Stimulated activated CD4-positive, alpha-beta T cell treated with anti-CD3 and anti-CD28 coated beads, TNF-alpha, amount 100 ng/mL, for 1 hour (primary cell): ENCODE measurements at places on chromosomes 4 and X.

DNA sequence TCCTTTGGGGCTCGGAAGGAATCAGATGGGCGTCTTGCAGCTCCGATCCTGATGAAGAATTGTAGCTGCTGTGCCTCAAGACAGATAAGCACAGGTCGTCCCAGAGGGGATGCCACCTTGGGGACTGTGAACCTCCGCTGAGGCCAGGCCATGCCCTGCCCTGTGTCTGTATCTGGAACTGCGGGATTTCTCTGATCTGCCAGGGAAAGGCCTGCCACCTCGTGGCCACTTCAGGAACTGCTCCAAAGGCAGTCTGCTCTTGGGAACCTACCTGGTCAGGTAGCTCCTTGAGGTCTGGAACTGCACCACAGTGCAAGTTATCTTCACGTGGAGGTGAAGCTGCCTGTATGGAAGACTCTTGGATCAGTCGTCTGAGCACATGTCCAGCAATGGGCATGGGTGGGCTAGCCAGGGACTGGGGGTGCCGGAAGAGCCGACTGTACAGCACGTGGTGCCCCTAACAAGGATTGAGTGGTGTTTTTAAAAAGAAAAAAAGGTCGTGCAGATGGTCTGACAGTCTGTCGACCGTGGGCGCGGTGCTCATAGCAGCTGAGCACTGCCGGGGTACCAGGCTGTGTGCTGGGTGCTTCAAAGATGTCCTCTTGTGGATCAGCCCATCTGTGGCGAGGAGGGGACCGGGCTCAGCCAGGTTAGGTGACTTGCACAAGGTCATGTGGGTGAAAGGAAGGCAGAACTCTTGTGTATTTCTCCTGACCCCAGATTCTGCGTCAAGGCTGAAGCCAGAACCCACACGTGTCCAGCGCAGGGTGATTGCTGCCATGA, 3.1 kb upstream of the GRPEL1 start:
- DNase-seq = peak; percentile 85

- DNase-seq = no peak
These were observed 197.5 kb downstream of the CCNG2 start for GRCh38 chr4:77354550-77354949.

- DNase-seq = no peak
These were observed 75.1 kb downstream of the ADGRL3 start for GRCh38 chr4:61275241-61275640.

GRCh38 chr4:108717386-108717785, 45.5 kb downstream of the ETNPPL start:
- DNase-seq = no peak

DNA sequence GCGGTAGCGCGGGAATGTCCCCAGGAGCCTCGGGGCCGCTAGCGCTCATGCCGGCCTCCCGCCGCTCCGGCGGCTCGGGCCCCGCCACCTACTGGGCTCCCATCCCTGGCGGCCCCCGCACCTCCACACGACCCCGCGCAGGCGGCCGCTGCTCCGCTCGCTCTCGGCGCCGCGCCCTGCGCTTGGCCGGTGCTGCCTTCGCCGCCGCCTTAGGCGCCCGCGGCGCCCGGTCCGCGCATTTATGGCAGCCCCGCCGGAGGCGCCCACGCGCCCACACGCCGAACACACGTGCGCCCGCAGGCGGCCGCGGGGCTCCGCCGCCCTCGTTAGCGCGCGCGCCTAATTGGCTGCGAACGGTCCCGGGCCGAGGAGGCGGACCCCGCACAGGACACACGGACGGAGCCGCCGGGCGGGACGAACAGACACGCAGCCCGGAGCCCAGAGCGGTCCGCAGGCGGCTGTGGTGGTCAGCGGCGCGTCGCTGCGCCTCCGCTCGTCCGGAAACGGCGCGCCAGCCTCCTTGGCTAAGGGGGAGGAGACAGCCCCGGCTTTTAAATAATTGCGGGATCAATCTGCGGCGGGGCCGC, at the start of gene NKX1-1:
Gene NKX1-1 (minus strand): TSS at position 49 of the 587 bp plus-strand sequence. CDS start 0 bp downstream, at position 49.
- DNase-seq = no peak

- DNase-seq = no peak
These were observed 78.1 kb upstream of the GPC4 start for GRCh38 chrX:133493366-133493765.

GRCh38 chr4:20106921-20107320, 144.8 kb upstream of the SLIT2 start:
- no peak for DNase-seq

DNA sequence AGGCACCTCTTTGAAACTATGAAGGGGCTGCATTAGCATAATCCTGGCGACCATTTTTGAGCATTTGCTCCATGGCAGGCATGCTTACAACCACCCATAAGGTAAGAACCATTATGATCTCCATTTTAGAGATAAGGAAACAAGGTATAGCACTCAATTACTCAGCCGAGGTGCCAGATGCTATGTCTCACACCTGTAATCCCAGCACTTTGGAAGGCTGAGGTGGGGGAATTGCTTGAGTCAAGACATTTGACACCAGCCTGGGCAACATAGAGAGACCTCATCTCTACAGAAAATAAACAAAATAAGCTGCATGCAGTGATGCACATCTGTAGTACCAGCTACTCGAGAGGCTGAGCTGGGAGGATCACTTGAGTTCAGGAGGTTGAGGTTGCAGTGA, 43.6 kb downstream of the TIGD4 start:
- DNase-seq = no peak
